ENCODE measurements at places on chromosomes 6 and 20. TPM values are rescaled to one million over a fixed set of nuclear protein-coding genes. Genes with fewer than 3 reads are reported as not detected.

The WFDC5 gene
- not detected for polyA plus RNA-seq

GRCh38 chr6:127462376-127462775 lies 3.2 kb upstream of the KIAA0408 start:
- no peak for DNase-seq

The FOXA2 gene
- polyA plus RNA-seq, result 0.54 TPM

GRCh38 chr6:168249746-168250145 lies 69.8 kb downstream of the DACT2 start:
- DNase-seq, result no peak

The MAP1LC3A gene
- not detected for polyA plus RNA-seq

DNA sequence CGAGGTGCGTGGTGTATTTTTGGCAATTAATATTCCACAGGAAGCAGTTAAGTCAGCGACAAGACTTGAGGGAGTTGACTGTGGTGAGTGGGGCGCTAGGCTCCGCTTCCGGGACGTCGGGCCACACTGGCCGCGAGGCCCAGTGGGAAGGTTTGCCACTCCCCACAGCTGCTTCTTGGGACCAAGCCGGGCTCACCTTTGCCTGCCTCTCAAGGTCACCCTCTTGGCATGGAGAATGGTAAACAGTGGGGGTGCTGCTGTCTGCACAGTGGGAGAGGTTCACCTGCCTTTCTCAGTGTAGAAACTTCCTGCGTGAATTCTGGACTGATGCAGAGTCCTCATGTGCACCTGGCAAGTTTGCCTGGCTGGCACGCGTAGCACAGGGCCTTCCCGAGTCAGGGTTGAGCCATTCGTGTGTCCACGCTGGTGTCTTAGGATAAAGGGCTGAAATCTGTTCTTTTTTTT lies 6.4 kb downstream of the OSBPL2 start:
- no peak for DNase-seq

GRCh38 chr6:168209420-168209819 lies 110.2 kb downstream of the DACT2 start:
- DNase-seq, result no peak

DNA sequence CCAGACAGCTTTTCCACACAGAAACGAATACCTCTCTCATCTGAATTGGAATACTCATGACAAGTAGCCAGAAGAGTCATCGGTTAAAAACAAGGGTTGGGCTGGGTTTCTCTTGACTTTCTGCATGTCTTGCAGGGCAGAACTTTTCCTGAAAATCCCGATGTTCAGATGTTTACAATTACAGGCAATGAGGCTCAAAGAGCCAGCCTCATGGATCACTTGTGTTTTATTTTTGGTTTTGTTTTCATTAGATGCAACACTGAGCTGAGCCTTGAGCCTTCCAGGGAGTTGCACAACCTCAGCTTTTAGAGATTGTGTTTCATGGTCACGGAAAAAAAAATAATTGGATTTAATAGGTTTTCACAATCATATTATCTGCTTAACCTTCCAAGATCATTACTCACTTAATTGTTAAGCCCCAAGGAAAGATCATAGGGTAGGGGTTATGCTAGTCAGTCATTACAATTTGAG lies 288.1 kb upstream of the PRDM1 start:
- DNase-seq, result no peak

GRCh38 chr6:2883673-2884072 lies 19.4 kb downstream of the SERPINB9 start:
- DNase-seq, result no peak

- no peak for DNase-seq
These were observed 40.6 kb upstream of the JAG1 start for GRCh38 chr20:10714236-10714975.

- DNase-seq, result no peak
These were observed 48.7 kb downstream of the DNAAF9 start for GRCh38 chr20:3358676-3359340.

All from K562 (cell line).